ENCODE measurements at places on chromosomes 11 and 22.

DNA sequence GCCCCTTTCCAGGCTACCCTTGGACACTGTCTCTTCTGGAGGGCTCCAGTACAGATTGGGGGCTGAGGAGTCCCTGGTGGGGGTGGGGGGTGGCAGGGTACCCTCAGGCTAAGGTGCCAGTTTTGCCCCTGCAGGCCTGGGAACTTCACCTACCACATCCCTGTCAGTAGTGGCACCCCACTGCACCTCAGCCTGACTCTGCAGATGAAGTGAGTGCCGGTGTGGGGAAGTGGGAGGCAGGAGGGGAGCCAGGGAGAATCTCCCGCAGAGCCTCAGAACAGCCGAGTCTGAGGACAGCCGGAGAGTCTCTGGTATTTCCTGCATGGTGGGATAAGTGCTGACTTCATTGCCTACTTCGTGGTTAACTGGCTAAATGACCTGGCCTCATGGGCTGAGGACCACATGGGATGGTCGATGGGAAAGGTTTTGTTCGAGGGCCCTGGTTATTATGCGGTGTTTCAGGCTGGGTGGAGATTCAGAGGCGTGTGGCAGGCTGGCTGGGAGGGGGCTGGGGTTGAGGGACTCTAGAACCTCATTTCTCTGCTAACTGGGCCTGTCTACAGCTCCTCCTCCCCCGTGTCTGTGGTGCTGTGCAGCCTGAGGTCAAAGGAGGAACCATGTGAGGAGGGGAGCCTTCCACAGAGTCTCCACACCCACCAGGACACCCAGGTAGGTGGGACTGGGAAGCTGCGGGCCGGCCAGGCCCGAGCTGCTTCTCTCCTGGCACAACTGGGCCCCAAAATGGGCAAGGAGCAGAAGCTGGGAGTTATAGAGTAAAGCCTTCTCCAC lies 8.5 kb downstream of the TMEM258 start:
- DNase-seq = no peak

DNA sequence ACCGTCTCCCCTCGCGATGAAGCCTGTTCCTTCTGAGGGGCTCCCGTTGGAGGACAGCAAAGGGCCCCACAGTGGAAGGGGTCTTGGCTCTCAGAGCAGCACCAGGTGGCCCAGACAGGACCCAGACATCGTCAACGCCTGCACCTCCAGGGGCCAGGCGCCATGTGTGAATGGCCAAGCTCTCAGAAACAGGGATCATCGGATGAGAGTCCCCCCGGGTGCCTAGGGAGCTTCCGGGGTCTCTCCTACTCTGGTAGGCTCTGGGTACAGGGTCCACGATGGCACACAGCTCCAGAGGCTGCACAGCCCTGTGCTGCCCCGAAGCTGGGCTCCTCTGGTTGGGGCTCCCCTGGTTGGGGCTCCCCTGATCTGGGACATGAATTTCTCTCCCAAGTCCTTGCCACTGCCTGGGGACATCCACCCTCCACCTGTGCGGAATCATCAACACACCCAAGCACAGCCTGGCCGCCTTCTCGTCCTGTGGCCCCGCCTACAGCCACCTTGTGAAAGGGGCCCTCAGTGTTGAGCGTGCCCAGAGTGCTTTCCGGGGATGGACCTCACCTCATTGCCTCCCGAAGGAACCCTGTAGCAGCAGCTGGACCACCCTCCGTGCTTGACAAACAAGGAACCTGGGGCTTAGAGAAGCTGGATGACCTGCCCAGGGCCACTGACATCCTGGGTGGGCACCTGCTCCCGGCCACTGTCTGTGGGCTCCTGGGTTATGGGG lies 929.0 kb downstream of the BRD1 start:
- no peak for DNase-seq

- no peak for DNase-seq
These were observed 17.6 kb downstream of the ALG12 start for GRCh38 chr22:49900441-49901230.

- no peak for DNase-seq
These were observed 83.7 kb upstream of the CHRM4 start for GRCh38 chr11:46475051-46475925.

- no peak for DNase-seq
These were observed 2310.2 kb downstream of the LRRC4C start for GRCh38 chr11:39149214-39149613.

All from H1 (cell line).